LHCN-M2 (cell line): ENCODE measurements at places on chromosomes 5 and 9. TPM values are rescaled to one million over a fixed set of nuclear protein-coding genes. Genes with fewer than 3 reads are reported as not detected.

GRCh38 chr5:55472642-55473041 is 62.1 kb downstream of the PLPP1 start:
- no peak for DNase-seq

DNA sequence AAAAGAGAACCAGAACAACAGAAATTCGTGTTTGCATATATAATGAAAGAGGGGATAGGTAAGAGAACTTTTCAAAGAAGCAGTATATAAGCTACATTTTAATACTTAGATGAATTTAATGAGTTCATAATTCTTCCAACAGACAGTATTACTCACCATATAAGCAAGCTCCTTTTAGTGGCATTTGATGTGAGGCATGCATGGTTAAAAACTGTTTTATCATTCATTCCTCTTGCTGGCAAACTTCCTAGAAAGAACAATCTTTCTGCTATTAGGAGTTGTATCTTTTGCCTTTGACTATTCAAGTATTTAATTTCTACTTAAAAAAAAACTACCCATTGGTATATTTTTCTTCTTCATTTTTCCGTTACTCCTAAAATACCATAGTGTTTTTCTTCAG is 65.7 kb upstream of the EIF4EBP3 start:
- peak; percentile 19 for DNase-seq

DNA sequence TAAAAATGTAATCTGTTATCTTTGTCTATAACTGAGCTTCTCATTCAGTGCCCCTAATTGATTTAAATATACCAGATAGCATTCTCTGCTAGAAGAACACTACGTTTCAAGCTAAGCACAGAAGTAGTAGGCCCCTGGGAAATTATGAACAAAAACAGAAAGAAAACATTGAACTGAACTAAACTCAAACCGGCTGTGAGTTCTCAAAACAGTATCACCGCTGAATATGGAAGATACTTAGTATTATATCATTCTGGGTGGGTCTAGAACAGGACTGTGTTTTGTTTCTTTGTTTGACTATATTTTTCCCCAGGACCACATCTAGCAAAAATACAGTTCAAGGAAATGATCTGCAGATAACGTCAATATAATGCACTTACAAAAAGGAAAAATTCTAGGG is 95.1 kb upstream of the HMHB1 start:
- no peak for DNase-seq

- DNase-seq: peak; percentile 89
Measured at GRCh38 chr5:129767927-129768380, 20.1 kb downstream of the MINAR2 start.

- DNase-seq: no peak
Measured at GRCh38 chr5:149348518-149348917, 3.2 kb downstream of the GRPEL2 start.

- DNase-seq: peak; percentile 85
Measured at GRCh38 chr5:173314166-173314952, 13.9 kb downstream of the STC2 start.

DNA sequence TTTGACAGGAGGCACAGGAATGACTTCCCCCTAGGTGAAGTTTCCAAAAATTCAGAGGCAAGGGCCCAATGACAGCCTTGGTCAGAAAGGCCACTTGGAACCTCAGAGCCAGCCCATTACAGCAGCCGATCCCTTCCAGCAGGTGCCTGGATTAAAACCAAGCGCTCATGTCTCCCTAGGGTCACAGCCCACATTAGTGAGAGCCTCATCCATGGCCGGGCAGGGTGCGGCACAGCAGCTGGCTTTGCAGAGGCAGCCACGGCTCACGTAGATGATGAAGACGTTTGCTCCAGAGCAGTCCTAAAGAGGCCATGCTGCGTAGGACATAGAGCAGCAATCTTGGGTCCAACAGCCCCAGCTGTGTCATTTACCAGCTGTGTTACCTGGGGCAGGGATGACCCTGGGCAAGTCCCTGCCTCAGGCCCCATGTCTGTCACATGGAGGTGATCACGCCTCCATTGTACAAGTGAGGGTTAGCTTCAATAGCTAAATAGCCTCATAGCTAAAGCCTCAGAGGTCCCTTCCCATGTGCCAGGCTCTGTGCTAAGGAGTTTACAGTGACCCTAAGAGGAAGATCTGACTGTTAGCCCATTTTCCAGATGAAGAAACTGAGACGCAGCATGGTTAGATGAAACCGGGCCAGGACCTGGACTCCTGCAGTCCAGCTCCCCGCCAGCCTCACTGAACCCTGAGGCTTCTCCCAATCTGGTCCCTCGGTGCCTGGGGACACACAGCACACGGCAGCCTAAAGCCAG is 39.2 kb downstream of the NEK6 start:
- DNase-seq: peak; percentile 81

DNA sequence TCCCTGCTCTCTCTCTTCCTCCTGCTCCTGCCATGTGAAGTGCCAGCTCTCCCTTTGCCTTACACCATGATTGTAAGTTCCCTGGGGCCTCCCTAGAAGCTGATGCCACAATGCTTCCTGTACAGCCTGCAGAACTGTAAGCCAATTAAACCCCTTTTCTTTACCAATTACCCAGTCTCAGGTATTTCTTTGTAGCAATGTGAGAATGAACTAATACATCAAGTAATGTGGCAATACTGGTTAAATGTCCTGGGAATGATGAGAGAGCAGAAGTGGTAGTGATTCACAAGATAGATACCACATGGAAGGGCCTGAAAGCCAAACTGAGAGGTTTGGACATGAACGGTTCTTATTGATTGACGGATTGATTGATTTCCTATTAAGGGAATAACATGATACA is 62.6 kb upstream of the IL12B start:
- DNase-seq: no peak

The TAF11L10 gene
- not detected in 2 replicates for total RNA-seq
